Inflammatory macrophage treated with lipopolysaccharide for 1 hour (primary cell): ENCODE measurements at places on chromosomes 5 and 9.

- DNase-seq, result no peak
Observed at GRCh38 chr5:6493681-6494454, 45.2 kb downstream of the UBE2QL1 start.

- no peak for DNase-seq
Observed at GRCh38 chr5:137098663-137099062, 400.5 kb downstream of the SPOCK1 start.

- DNase-seq, result no peak
Observed at GRCh38 chr9:107780960-107781359, 291.4 kb upstream of the KLF4 start.

DNA sequence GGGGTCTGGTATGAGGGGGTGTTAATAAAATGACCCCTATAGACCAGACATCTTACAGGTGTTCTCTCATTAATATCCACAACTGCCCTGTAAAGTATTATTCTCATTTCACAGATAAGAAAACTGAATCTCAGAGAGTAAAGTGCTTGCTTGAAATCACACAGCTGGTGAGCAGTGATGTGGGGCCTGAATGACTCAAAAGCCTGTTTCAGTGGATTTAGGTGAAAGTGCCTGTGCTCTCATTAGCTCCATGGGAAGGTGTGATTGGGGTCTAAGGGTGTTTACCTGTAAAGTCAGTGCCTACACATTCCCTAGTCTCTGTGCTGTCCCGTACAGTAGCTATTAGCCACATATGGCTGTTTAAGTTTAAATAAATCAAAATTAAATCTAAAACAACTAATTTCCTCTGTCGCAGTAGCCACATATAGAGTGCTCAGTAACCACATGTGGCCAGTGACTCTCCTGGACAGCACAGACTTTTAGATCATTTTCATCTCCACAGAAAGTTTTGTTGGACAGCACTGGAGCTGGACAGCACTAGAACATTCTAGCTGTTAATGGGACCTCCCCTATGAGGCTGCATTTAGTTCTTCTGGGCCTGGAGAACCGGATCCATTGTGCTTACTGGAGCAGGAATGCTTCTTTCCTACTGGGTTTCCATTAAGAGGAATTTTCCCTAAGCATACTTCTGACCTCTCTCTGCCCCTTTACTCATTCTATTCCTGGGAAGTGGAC, 52.5 kb upstream of the SEMA6A start:
- no peak for DNase-seq

DNA sequence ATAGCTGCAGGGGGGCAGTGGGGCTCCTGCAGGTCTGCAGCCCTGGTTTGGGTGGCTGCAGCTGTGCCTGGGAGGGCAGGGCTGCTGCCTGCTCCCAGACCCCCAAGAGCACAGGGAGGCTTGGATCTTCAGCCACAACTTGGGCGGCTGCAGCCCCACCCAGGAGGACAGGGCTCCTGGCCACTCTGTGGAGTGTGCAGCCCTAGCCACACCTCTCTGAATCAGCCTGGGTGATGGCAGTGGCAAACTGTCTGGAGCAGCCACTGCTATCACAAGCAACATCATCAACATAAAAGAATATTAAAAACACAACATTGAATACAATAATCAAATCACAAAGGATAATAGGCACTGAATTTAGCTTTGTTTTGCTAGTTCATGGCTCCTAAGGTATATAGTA, 164.9 kb upstream of the SLC27A6 start:
- no peak for DNase-seq

- no peak for DNase-seq
Observed at GRCh38 chr5:160473681-160474080, 52.0 kb downstream of the PTTG1 start.

GRCh38 chr9:74570879-74571512, 73.9 kb downstream of the RORB start:
- peak; percentile 7 for DNase-seq
